CD4-positive, alpha-beta T cell treated with Interleukin-17A for 1 hour (primary cell): ENCODE measurements at places on chromosomes 12 and 14.

- DNase-seq = no peak
Measured at GRCh38 chr14:68147303-68147702, 327.7 kb downstream of the RAD51B start.

DNA sequence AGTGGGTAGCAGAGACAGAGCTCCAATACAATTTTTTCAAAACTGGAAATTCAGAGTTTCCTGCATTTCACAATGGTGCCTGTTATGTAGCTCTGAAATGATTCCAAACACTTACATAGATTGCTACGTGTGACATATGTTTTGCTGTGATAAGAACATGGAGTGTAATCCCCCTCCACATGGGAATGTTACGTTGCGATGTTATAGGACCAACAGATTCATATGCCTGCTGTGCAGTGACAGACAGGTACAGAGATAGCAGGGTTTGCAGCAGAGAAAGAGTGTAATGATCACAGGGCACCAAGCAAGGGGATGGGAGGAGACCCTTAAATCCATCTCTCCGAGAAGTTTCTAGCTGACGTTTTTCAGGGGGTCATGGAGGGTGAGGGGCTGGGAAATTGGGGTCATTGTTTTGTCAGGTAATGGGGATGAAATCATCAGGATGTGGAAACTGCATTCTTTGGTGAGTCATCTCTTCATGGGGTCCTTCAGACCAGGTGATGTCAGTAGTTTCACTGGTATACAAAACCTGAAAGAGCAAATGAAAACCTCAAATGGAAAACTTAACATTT lies 76.6 kb upstream of the OSBPL8 start:
- no peak for DNase-seq

GRCh38 chr12:129276361-129277060 lies 423.2 kb downstream of the GLT1D1 start:
- DNase-seq = no peak

DNA sequence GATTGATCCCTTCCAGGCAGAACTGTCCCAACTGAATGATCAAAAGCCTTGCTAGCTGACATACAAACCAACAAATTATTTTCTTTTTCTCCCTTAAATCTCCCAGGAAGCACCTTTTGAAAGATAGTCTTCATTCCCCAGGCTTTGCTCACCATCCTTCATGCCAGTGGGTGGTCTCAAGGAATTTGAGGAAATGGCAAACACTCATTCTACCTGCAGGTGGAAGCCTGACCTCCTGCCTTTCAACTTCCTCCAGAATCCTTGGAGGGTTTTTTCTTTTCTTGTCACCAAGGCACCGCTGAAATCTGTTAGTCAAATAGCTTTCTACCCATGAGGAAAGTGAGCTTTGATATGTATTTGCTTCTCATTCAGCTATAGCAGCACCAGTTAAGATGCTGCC lies 128.5 kb downstream of the WIF1 start:
- DNase-seq = no peak

- no peak for DNase-seq
Measured at GRCh38 chr14:40273417-40273816, 841.2 kb upstream of the FBXO33 start.

DNA sequence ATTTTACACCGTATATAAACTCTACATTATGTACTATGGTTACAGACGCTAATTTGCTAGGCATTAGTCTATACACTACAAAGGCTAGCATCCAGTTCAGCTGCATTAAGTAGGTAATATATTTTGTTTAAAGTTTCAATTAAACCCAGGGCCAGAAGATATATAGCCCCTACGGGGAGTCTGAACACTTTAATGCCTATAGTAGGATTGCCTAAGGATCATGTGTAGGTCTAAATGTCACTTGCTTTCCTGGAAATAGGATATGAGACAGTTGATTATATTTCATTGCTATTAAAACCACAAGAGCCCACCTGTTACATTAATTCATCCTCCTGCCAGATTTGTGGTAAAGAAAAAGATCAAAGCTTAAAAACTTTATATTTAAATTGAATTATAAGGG lies 286.9 kb downstream of the TMTC2 start:
- DNase-seq = no peak

DNA sequence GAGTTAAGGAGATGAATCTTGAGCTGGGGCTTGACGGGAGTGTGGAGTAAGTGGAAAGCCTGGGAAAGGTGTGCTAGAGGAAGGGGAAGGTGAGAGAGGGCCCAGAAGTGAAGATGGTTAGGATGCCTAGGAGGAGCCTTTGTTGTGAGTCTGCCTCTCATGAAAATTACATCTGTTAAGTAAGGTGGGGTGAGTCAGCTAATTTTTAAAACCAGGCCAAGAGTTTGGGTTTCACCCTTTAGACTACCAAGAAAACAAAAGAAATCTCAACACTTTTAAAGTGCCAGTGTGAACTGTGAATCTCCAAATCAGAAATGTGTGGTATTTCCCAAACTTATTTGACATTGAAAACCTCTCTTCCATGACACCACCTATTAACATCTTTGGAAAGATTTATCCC lies 185.2 kb downstream of the CRADD start:
- DNase-seq = no peak

DNA sequence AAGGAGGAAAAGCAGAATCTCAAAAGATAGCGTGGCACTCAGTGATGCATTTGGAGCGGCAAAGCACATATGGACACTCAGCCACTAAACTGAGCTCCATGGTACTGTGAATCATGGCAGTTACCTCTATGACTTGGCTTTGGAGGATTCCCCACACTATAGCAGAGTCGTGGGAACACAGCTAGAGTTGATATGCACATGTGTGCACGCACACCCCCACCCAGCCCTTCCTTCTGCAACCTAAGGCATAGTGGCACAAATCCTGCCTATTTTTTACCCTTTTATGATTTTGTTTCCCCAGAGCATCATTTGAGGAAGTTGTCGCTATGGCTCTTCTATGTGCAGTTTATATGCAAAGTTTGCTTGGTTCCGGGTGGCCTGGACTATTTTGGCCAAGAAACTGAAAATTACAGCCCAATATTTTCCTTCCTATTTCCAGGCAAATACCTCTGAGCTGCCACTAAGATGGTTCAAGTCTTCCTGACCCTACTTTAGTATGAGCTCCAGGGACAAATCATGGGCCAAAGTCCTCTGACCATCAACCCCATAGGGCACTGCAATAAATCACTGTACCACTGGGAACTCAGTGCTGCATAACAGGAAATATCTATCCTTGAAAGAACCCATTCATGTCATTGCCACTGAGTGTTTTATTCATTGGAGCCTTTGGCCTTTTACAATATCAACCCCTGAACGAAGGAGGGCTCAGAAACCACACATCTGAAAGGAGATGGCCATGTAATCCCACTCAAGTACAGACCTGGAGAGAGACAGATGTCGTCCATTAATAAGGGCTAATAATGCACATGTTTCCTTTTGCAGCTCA lies 177.5 kb downstream of the EGLN3 start:
- no peak for DNase-seq

- no peak for DNase-seq
Measured at GRCh38 chr12:6768437-6768914, 2.3 kb downstream of the PTMS start.

DNA sequence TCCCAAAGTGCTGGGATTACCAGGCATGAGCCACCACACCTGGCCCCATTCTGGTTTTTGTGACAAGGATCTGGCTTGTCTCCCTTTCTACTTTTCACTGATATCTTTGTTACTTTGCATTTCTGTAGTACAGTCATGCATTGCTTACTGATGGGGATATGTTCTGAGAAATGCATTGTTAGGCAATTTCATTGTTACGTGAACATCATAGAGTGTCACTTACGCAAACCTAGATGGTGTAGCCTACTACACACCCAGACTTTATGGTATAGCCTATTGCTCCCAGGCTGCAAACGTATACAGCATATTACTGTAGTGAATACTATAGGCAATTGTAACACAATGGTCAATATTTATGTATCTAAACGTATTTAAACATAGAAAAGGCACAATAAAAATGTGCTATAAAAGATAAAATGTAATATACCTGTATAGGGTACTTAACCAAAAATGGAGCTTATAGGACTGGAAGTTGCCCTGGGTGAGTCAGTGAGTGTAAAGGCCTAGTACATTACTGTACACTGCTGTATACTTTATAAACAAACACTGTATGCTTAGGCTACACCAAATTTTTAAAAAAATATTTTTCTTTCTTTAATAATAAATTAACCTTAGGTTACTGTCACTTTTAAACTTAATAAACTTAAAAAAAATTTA lies 16.0 kb downstream of the MRPL42 start:
- DNase-seq = no peak

- DNase-seq = peak; percentile 66
Measured at GRCh38 chr14:106657460-106657859, 1131.1 kb downstream of the TMEM121 start.
